Amniotic epithelial cell (primary cell): ENCODE measurements at places on chromosomes 11 and 22.

DNA sequence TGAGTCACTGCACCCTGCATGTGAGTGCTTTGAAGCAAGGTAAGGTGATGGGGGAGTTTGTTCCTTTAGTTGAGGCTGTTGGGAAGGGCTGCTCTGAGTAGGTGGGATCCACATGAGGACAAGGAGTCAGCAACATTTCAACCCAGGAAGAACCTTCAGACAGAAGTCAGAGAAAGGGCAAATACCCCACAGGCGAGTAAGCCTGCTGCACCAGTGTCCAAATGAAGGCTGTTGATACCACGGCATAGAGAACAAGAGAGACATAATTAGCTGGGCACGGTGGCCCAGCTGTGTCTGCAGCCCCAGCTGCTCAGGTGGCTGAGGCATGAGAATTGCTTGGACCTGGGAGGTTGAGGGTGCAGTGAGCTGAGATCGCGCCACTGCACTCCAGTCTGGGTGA lies 54.3 kb upstream of the CLMP start:
- peak; percentile 41 for DNase-seq

DNA sequence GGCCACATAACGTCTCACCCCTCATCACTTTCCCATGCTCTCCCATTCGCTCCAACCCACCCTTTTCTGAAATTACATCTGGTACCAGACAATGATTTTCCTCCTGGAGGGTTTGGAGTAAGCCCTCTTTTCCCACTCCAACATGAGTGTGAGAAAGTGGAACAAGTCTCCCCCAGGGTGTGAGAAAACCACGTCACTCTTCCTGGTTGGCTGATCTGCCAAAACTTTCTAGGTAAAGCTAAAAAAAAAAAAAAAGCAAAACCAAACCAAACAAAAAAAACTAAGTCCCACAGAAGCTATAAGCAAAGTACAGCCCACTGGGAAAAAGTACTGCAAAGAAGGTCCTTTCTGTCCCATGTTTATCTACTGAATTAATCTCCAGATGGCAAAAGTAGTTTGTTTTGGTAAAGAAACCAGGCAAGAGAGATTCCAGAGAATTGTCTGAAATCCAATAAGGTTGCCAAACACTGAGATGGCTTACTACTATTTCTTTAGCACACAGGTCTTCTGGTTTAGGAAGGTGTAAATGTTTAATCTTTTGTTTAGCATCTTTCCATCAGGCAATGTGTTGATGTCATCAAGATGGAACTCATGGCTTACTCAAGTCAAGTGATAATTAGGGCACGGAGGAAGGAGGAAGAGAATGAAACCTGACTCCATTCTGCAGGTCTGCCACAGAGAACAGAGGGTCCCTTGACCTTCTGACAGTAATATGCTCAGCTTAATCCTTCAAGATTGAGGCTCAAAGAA lies 395.6 kb downstream of the LARGE1 start:
- DNase-seq = no peak

- no peak for DNase-seq
Observed at GRCh38 chr11:134642206-134642605, 230.2 kb upstream of the B3GAT1 start.

DNA sequence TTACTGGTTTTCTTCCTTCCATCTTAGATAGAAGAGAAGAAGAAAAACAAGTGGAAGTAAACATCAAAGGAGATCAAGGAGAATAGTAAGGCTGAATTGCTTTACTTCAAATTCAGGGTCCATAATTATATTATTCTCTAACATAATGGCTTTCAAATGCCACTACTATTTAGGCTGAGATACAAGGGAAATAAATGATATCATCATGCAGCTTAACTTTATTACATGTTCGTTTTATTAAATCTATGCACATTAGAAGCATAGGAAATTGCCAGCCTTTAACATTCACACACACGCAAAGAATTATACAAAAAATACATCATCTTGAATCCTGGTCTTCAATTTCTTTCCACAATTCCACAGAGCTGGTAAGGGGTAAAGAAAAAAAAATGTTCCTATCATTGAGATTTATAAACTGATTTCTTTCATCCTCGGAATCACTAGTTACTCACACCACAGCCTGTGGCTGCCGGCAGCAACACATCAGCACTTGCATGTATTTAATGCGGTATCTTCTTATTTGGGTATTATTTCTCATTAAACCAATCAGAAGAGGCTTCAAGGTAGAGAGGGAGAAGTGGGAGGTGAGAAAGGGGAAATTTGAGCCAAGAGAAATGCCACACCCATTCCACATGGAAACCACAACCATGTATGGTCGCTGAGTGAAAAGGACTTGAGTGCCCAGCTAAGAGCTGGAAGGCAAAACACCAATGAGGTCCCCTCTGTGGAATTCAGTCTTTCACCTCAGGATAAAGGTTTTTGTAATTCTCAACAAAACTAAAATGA lies 26.3 kb downstream of the SYTL2 start:
- DNase-seq = no peak

GRCh38 chr11:130330101-130330684 lies 15.5 kb upstream of the ZBTB44 start:
- DNase-seq = no peak

DNA sequence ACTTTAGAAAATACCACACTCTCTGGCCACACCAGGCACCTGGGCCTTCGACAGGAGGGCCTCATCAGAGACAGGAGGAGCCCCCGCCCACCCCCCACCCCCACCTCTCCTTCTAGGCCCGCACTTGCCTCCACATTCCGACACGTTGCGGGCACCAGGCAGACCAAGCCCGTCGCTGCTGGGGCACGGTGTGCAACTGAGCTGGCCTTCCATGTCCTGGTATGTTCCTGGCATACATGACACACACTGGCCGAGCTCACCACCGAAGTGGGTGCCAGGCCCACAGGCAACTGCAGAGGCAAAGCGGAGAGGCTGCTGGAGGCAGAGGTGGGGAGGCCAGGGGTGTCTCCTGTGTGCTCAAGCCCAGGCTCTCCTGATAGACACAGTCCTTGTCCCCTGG lies 27.0 kb upstream of the TTLL12 start:
- DNase-seq = no peak

DNA sequence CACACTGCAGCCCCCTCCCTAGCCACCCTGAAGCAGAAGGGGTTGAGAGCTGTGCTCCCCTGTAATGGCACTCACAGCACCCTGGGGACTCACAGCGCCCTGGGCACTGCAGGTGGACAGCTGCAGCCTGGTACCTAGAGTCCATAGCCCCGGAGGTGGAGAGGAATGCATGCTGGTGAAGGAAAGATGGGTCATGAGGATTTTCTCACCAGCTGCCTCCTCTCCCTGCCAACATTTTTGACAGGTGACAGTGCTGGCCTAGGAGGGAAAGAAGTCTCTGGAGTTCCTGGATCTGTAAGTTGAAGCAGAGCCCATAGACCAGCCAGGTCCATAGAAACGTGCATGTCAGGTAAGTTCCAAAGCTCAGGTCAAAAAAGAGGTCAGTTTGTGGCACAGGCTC lies 330.5 kb downstream of the TENM4 start:
- DNase-seq = no peak

DNA sequence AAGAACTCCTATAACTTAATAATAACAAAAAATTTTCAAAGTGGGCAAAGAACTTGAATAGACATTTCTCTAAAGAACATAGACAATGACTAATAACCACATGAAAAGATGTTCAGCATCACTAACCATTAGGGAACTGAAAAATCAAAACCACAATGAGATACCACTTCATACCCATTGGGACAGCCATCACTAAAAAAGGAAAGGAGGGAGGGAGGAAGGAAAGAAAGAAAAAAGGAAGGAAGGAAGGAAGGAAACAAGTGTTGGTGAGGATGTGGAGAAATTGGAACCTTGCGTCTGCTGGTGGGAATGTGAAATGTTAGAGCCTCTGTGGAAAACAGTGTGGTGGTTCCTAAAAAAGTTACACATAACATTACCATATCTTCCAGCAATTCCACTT lies 55.8 kb downstream of the MS4A13 start:
- DNase-seq = no peak
